Stimulated activated CD8-positive, alpha-beta memory T cell treated with anti-CD3 and anti-CD28 coated beads, Interleukin-2, amount 100 ng/mL, for 48 hours (primary cell): ENCODE measurements at places on chromosomes 2 and 18.

DNA sequence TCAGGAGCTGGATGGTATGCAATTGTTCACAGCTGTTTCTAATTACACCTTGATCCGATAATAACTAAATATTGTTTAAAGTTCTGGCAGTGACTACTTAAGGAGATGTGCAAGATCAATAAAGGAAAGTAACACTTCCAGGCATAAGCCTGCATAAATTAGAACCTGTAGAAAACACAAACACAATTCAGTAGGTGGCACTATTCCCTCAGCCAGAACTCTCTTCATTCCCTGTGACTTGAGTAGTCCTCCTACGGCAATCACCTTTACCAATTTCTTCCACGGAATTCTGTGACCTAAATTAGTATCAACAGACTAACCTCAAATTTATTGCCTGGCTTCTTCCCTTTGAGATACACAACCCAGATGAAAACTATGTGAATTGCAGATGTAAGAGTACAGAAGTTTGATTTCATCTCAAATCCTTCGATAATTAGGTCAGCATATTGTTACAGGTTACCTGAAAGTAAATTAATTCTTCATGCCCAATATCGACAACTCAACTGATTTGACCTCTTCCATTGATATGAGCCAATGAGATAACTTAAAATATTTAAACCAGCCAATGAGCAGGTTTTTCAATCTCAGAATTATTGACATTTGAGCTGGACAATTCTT is 137.8 kb downstream of the PID1 start:
- no peak for DNase-seq

DNA sequence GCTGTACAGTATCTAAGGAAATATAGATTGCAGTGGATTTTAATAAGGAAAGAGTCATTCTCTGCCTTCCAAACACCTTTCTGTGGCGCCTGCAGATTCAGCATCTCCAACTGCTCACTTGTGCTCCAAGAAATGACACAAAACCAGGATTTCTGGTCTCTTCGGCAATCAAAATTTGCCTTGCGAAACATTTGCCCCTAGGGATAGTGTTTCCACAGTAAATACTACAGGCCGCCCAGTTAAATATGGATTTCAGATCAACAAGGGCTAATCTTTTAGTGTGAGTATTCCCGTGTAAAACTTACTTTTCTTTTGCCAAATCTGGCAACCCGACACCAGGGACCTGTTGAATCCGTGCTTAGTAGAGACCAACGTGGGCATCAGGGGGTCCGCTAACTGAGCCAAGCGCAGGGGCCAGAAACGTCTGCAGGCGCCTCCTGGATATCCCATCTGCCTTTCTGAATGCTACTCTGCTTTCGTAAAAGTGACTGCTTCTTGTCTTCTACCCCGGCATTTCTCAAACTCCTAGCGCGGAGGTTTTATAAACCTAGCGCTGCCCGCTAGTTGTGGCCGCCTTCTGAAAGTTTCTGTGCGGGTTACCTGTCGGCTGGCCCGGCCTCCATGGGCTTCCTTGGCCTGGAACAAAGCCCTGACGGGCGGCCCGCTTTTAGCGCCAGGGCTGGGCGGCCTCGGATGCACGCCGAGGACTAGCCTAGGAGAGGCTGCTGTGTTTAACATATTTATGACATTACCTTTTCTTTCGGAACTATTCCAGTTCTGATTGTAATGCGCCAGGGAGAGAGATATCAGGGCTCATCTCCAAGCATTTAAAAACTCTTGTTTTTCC is 2.5 kb downstream of the CYP1B1 start:
- no peak for DNase-seq

GRCh38 chr2:70959851-70960832 is 18.3 kb upstream of the ANKRD53 start:
- DNase-seq, result no peak

DNA sequence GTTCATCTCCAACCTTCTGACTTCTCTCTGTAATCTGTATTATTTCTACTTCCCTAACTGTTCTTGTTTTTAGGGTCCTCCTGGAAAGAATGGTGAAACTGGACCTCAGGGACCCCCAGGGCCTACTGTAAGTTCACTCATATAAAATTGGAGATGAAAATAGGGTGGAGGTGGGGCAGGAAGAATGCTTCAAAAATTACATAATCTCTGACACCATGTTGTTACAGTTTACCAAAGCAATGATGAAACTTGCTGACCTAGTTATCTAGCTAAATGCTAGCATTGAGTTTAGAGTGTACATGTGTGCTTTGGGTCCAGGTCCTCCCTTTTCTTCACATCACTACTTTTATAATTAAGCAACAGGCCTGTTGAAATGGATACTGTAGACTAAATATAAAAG is 23.1 kb downstream of the COL3A1 start:
- no peak for DNase-seq

DNA sequence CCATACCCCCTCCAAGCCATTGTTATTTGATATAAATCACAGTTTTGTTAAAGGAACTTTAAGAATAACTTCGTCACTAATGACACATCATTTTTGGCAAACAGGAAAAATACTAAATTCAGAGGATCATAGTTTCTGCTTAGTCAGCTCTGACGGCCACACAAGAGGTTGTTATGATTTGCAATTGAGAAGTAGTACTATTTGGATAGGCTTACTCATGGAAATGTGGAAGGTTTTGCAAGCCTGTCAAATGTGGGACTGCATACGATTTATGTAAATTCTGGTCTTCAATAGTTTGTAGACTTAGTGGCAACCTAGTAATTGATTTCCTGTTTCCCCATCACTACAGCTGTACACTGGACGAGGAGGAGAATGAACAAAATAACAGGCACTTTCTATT is 108.1 kb downstream of the ARHGEF33 start:
- no peak for DNase-seq
